ENCODE measurements at places on chromosomes 5 and 9.
A peak's percentile ranks its signal among the peaks of the same experiment; 100 is the strongest.

DNA sequence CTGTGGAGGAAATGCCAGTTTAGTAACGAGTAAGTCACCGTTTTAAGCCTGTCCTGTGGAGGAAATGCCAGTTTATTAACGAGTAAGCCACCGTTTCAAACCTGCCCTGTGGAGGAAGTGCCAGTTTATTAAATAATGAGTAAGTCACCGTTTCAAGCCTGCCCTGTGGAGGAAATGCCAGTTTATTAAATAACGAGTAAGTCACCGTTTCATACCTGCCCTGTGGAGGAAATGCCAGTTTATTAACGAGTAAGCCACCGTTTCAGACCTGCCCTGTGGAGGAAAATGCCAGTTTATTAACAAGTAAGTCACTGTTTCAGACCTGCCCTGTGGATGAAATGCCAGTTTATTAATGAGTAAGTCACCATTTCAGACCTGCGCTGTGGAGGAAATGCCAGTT is 18.9 kb upstream of the PDCD6 start:
- peak; percentile 41 for DNase-seq

GRCh38 chr9:23153058-23153457 is 673.0 kb downstream of the ELAVL2 start:
- DNase-seq = no peak

DNA sequence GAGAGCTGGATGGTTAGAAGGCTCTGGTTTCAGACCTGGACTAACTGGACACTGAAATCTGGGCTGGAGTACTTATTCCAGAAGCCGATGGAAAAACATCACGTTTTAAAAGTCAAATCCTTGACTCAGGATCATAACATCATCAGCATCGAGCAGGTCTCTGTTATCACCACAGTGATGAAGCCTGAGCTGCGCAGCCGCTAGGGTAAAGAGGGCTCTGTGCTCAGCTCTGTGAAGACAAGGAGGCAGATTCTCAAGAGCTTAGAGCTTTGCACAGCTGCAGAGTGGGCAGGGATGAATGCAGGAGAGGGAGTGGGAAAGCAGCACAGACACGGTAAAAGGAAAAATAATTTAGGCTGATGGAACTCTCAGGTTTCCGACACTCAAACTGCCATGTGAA is 208.8 kb upstream of the TAS2R1 start:
- DNase-seq = no peak

GRCh38 chr9:123401879-123402513 is 46.0 kb downstream of the CRB2 start:
- DNase-seq = no peak

DNA sequence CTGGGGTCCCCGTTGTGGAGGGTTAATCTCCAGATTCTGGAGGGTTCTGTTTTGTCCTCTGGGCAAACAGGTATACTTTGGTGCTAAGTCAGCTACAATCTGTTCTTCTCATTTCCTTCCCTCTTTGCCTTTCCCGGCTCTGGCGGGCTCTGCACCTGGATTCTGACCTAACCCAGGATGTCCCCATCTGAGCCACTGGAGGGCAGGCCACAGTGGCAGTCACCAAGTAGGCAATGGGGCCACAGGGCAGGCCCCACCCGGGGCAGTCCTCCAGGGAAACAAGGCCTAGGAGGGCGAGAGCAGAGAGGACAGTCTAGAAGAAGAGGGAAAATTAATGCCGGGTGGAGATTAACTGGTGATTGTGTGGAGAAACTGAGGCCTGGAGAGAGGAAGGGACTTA is 40.4 kb upstream of the HRH2 start:
- DNase-seq = no peak

DNA sequence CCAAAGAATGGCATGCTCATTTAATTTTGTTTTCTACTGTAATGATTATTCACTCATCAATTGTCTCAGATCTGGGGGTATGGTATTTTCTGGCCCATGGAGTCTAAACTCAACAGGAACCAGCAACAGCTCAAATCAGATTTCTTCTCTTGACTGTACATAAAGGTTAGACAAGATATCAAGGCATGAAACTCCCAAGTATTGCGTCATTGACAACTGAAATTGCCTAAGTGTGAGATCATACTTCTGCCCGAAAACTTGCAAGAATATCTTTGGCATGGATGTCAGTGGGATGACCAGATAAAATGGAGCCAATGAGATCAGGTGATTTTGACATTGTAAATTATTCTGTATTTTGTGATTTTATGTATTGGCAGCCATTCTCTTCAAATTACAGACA is 141.7 kb upstream of the STK32A start:
- no peak for DNase-seq

- no peak for DNase-seq
These were observed 121.5 kb downstream of the MVB12B start for GRCh38 chr9:126448136-126448535.

- DNase-seq = no peak
These were observed 48.2 kb downstream of the FRMD3 start for GRCh38 chr9:83489961-83490360.

DNA sequence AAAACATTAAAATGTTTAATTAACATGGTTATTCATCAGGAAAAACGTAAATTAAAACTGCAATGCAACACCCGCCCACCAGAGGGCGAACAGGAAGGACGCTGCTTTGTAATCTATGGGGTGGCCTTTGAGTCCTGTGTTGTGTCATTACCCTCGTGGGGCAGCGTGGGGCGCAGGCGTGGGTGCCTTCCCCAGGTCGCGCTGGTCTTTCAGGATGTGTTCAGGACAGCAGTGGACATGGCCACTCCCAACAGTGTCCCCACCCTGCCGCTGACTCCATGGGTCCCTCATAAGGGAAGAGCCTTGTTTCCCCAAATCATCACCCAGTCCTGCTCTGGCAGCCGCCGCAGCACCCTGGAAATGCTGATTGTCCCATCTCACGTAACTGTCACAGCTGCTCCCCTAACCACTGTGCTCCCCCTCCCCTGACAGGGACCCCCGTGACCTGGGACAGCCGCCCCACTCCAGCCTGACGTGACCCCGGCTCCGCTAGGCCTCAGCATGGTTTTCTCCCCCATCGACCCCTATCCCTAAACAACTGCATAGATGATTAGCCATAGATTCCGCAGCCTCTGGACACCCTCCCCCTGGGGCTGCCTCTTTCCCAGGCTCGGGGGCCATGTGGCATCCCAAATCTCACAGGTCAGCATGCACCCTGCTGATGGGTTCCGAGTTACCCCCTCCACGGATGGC is 36.4 kb downstream of the GLT6D1 start:
- no peak for DNase-seq

- no peak for DNase-seq
These were observed 254.4 kb downstream of the NDUFS4 start for GRCh38 chr5:53814819-53815218.

DNA sequence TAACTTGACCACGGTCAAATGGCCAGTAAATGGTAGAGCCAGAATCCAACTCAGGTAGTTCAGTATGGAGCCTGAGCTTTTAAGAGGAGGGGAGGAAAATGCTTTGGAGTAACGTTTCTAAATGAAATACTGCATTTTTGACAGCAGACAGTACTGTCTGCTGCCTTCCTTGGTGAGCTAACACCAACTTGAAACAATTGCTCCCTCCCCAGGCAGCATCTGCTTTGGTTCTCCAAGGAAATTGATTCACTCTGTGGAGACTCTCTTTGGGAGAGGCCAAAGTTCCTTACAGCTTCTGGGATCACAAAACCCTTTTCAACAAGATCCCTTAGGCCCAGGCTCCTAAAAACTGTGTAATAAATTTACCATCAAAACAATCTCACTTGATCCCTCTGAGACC is 75.2 kb upstream of the SSBP2 start:
- DNase-seq = no peak

GRCh38 chr9:116027511-116027910 is 126.1 kb upstream of the PAPPA start:
- no peak for DNase-seq

GRCh38 chr5:126995039-126995438 is 35.3 kb downstream of the MARCHF3 start:
- DNase-seq = no peak

- no peak for DNase-seq
These were observed 51.0 kb downstream of the FBN2 start for GRCh38 chr5:128487041-128487440.

DNA sequence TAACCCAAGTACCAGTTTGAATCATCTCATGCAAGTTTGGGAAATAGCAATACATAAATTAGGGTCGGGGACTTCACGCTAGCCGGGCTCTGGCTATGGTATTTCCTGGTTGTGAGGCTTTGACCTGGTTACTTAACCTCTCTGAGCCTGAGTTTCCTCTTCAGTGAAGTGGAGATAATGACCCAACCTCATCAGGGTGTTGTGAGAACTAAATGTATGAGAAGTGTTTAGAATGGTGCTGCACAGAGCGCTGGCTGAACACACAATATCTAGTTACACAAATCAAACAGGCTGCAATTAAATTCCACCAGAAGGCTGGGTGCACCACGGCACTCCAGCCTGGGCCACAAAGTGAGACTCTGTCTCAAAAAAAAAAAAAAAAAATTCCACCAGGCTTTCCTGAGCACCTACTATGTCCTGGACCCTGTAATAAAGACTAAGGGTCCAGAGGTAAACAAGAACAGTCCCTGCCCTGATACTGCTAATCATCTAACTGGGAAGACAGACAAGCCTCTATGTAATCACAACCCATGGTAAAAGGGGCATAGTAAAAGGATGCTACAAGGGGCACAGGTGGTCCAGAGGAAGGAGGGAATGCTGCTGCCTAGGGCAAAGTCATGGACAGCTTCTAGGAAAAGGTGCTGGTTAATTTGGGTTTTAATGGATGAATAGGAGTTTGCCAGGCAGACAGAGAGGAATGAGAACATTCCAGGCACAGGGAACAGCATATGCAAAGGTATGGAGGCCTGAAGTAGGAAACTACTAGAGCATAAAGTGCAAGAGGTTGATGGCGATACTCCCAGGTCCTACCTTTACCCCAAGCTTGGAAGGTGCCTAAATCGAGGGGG is 27.7 kb downstream of the DUSP1 start:
- DNase-seq = no peak

- no peak for DNase-seq
These were observed 262.8 kb downstream of the CDH10 start for GRCh38 chr5:24381861-24382489.

Data from LNCaP clone FGC (cell line).